ENCODE measurements at places on chromosomes 5 and 9. TPM values are rescaled to one million over a fixed set of nuclear protein-coding genes. Genes with fewer than 3 reads are reported as not detected.

The QRFP gene
- total RNA-seq, result not detected

The GABRA6 gene
- not detected for total RNA-seq

The CTXN3 gene
- not detected for total RNA-seq

GRCh38 chr9:36031774-36032555 is 4.7 kb upstream of the RECK start:
- H3K36me3 ChIP-seq, result no peaks in the 10 kb centered on the region
- no peak for DNase-seq
- no peak overlapping the region for H3K4me3 ChIP-seq
- H3K27me3 ChIP-seq, result peaks cover 37% of the 10 kb centered on the region
- H3K4me1 ChIP-seq, result peaks cover 4% of the 10 kb centered on the region

GRCh38 chr5:17079562-17079961 is 137.9 kb upstream of the BASP1 start:
- no peak overlapping the region for H3K27ac ChIP-seq
- H3K4me3 ChIP-seq, result no peak overlapping the region
- H3K27me3 ChIP-seq, result peaks cover 2% of the 10 kb centered on the region
- H3K36me3 ChIP-seq, result no peaks in the 10 kb centered on the region

The LMAN2 gene
- total RNA-seq, result 105 TPM

The FST gene
- total RNA-seq, result 0.75 TPM

The INSL4 gene
- not detected for total RNA-seq

DNA sequence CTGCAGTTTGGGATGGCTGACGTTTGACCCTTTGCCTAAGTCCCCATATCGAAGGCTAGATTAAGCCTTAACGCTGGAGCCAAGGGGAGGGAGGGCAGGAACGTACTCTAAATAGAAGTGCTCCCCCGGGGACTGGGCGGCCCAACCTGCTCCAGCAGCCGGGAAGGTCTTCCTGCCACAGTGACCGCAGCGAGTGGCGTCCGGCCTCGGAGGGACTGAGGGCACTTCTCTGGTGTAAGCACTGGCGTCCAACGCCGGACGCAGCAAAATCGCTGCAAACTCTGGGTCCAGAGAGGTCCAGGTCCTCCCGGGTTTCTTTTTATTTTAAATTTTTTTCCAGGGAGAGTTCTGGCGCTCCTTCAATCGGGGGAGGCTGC is 505 bp upstream of the ACER2 start:
- H3K4me3 ChIP-seq, result peak overlapping the region; percentile 93
- no peaks in the 10 kb centered on the region for H3K36me3 ChIP-seq
- peaks cover 12% of the 10 kb centered on the region for H3K4me1 ChIP-seq
- no peak overlapping the region for H3K27ac ChIP-seq
- H3K27me3 ChIP-seq, result peaks cover 6% of the 10 kb centered on the region

GRCh38 chr5:4804691-4805360 is 335.3 kb upstream of the ADAMTS16 start:
- H3K27ac ChIP-seq, result no peak overlapping the region
- H3K4me1 ChIP-seq, result no peaks in the 10 kb centered on the region
- DNase-seq, result no peak

- no peaks in the 10 kb centered on the region for H3K36me3 ChIP-seq
- DNase-seq, result no peak
- H3K4me1 ChIP-seq, result no peaks in the 10 kb centered on the region
- no peak overlapping the region for H3K27ac ChIP-seq
- no peaks in the 10 kb centered on the region for H3K27me3 ChIP-seq
These were observed 51.6 kb upstream of the TAS2R1 start for GRCh38 chr5:9681706-9682105.

The DIPK1B gene
- total RNA-seq, result 1.5 TPM

- no peak overlapping the region for H3K4me3 ChIP-seq
- no peaks in the 10 kb centered on the region for H3K27me3 ChIP-seq
- H3K4me1 ChIP-seq, result no peaks in the 10 kb centered on the region
These were observed 370.8 kb upstream of the MEF2C start for GRCh38 chr5:89253666-89254352.

GRCh38 chr5:173294673-173295320 is 33.4 kb downstream of the STC2 start:
- no peaks in the 10 kb centered on the region for H3K36me3 ChIP-seq
- H3K4me1 ChIP-seq, result peaks cover 16% of the 10 kb centered on the region
- H3K27me3 ChIP-seq, result peaks cover 48% of the 10 kb centered on the region
- H3K4me3 ChIP-seq, result no peak overlapping the region

DNA sequence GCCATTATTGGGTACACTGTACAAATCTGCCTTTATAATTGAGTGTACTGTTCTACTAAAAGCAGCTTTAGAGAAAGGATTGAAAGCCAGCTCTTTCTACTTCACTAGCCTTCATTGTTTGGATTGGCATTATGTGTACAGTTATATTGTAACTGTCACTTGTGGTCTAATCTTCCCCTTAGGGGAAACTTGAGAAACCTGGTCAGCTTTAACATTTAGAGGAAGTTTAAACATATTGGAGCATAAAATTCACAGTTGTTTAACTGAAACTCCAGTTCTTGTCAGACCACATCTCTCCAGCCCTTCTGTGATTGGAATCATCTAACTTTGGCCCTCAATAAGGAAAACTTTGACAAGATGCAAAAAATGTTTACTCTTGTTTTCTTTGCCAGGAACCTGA is 24.6 kb downstream of the PIK3R1 start:
- peaks cover 19% of the 10 kb centered on the region for H3K36me3 ChIP-seq
- H3K27ac ChIP-seq, result peak overlapping the region; percentile 76
- DNase-seq, result no peak
- peak overlapping the region; percentile 34 for H3K4me3 ChIP-seq

- H3K4me3 ChIP-seq, result no peak overlapping the region
- peaks cover 4% of the 10 kb centered on the region for H3K4me1 ChIP-seq
- H3K27me3 ChIP-seq, result peaks cover 18% of the 10 kb centered on the region
- no peak overlapping the region for H3K27ac ChIP-seq
These were observed 22.0 kb downstream of the C9orf57 start for GRCh38 chr9:72038408-72038807.

The PHF19 gene
- total RNA-seq, result 144 TPM
